ENCODE measurements at places on chromosomes 11 and 22. TPM values are rescaled to one million over a fixed set of nuclear protein-coding genes. Genes with fewer than 3 reads are reported as not detected.

CALCB gene
- total RNA-seq = not detected

PHLDB1 gene
- 47.8 TPM for total RNA-seq

FAM227A gene
- 0.65 TPM for total RNA-seq

RPS6KA4 gene
- 46.6 TPM for total RNA-seq

C11orf97 gene
- total RNA-seq = not detected

RASSF10 gene
- total RNA-seq = 5.1 TPM

CKAP5 gene
- total RNA-seq = 115 TPM

CNIH2 gene
- total RNA-seq = not detected

NEFH gene
- total RNA-seq = 0.56 TPM

TRIM29 gene
- not detected for total RNA-seq

SLC7A4 gene
- not detected for total RNA-seq

SCGB1D2 gene
- total RNA-seq = not detected

INS gene
- total RNA-seq = not detected

PTPRCAP gene
- total RNA-seq = 1.0 TPM

IPO7 gene
- total RNA-seq = 170 TPM

PRR33 gene
- total RNA-seq = not detected

CDC45 gene
- total RNA-seq = 12.4 TPM

TMEM45B gene
- total RNA-seq = 0.51 TPM

APOA1 gene
- total RNA-seq = 0.17 TPM

C22orf42 gene
- total RNA-seq = not detected

MB gene
- total RNA-seq = not detected

VSIG2 gene
- total RNA-seq = 0.51 TPM

APOBEC3H gene
- not detected for total RNA-seq

LRRC56 gene
- 0.68 TPM for total RNA-seq

HBD gene
- total RNA-seq = not detected

MS4A3 gene
- total RNA-seq = not detected

SYCE3 gene
- not detected for total RNA-seq

SESN3 gene
- total RNA-seq = 113 TPM

CASP4 gene
- total RNA-seq = 434 TPM

SLC6A5 gene
- not detected for total RNA-seq

MIOX gene
- not detected for total RNA-seq

LARGE1 gene
- total RNA-seq = 7.2 TPM

TST gene
- total RNA-seq = 50.4 TPM
